Activated CD4-positive, alpha-beta T cell treated with anti-CD3 and anti-CD28 coated beads for 36 hours (primary cell): ENCODE measurements at places on chromosomes 16 and 17. TPM values are rescaled to one million over a fixed set of nuclear protein-coding genes. Genes with fewer than 3 reads are reported as not detected.

DNA sequence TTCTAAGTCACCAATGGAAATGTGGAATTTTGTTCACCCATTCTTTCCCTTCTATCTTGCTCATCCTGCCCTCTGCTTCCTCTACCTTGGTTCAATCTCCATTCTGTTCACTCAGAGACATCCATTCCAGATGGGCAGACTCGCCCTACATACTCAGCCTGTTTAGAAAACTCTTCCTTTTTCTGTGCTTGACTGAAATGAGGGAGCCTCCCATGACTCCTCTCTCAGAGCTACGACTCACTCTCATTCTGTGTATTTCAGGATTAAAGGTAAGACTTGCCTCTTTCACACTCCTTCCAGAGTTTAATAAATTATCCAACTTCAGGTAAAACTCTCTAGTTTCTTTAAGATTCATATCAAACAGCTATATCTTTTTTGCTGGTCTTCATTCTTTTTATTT is 182.8 kb downstream of the HS3ST3A1 start:
- no peak overlapping the region for H3K4me3 ChIP-seq
- no peak for DNase-seq
- no peaks in the 10 kb centered on the region for H3K4me1 ChIP-seq

DNA sequence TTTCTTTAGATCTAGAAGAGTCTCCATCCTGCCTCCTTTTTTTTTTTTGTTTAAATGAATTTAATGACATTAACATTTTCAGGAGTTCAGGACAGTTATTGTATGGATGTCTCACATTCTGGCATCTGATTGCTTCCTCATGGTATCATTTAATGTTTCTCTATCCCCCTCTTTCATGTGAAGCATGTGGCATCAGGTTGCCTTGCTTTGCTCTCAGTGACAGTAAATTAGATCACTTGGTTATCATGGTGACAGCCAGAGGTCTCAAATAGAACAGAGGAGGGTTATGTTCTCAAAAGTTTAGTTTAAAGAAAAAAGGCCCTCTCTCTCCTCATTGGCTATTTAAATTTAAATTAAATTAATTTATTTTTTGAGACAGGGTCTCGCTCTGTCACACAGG is 74.1 kb downstream of the WWP2 start:
- H3K4me1 ChIP-seq: peaks cover 7% of the 10 kb centered on the region
- H3K4me3 ChIP-seq: no peak overlapping the region
- no peak for DNase-seq
- no peaks in the 10 kb centered on the region for H3K27me3 ChIP-seq
- no peak overlapping the region for H3K27ac ChIP-seq
- H3K36me3 ChIP-seq: peaks cover 6% of the 10 kb centered on the region

GRCh38 chr16:22282254-22282892 is 14.8 kb upstream of the POLR3E start:
- H3K27ac ChIP-seq: no peak overlapping the region
- H3K4me1 ChIP-seq: no peaks in the 10 kb centered on the region
- H3K27me3 ChIP-seq: no peaks in the 10 kb centered on the region
- peaks cover 43% of the 10 kb centered on the region for H3K36me3 ChIP-seq
- H3K4me3 ChIP-seq: no peak overlapping the region

DNA sequence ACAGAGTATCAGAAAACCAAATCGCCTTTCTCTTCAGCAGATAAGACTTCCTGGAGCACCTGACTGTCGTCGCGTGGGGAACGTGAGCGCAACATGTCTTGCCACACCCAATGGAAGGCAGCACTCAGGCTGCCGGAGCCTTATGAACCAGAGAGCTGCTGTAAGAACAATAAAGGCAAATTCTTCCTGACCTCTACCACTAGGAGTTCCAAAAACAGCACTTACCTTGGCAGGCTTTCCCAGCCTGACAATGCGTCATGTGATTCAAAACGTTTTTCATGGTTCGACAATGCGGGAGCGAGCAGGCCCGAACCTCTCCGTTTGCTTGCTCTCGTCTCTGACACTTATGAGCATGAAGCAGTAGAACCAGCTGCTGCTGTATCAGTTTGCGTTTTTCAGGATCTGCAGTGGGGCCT is 75.8 kb upstream of the TRAP1 start:
- H3K4me3 ChIP-seq: no peak overlapping the region
- H3K27ac ChIP-seq: no peak overlapping the region
- DNase-seq: no peak
- peaks cover 39% of the 10 kb centered on the region for H3K36me3 ChIP-seq

DNA sequence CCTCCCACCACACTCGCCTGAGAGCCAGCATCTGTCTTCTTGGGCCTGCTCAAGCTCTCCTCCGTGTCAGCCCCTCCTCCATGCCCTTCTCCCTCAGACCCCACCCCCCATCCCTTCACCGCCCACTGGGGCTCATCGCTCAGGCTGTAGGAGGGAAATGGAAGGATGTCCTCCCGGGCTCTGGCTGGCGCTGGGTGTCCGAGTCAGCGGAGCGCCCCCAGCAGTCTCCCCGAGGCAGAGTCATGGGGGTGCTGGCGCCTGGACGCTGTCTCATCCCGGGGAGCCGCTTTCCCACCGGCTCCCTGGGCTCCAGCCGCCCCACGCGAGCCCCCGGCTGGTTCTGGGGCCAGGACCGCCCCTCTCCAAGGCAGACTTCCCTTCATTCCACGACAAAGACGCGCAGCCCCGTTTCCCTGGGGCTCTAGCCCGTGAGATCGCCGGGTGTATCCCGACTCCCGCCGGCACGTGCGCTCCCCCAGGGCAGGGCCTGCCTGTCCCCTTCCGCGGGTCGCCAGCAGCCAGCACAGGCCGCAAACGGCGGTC is 428 bp upstream of the ANTKMT start:
- H3K4me1 ChIP-seq: peaks cover 16% of the 10 kb centered on the region
- H3K27ac ChIP-seq: peak overlapping the region; percentile 78
- H3K36me3 ChIP-seq: no peaks in the 10 kb centered on the region
- DNase-seq: peak; percentile 78
- peak overlapping the region; percentile 76 for H3K4me3 ChIP-seq

Gene TLCD3A
- 13.8 TPM for total RNA-seq

- no peak overlapping the region for H3K27ac ChIP-seq
- no peaks in the 10 kb centered on the region for H3K27me3 ChIP-seq
- H3K4me3 ChIP-seq: no peak overlapping the region
- H3K4me1 ChIP-seq: peaks cover 28% of the 10 kb centered on the region
- peak; percentile 63 for DNase-seq
These were observed 17.6 kb downstream of the MAPK8IP3 start for GRCh38 chr16:1723450-1724147.

Gene RAD51C
- 85.4 TPM for total RNA-seq

Gene TP53TG3
- not detected for total RNA-seq

Gene CDRT15L2
- not detected for total RNA-seq

- H3K4me3 ChIP-seq: peak overlapping the region; percentile 51
- peak overlapping the region; percentile 99 for H3K27ac ChIP-seq
- peaks cover 68% of the 10 kb centered on the region for H3K4me1 ChIP-seq
These were observed 114.5 kb upstream of the CHMP6 start for GRCh38 chr17:80876950-80877728.

DNA sequence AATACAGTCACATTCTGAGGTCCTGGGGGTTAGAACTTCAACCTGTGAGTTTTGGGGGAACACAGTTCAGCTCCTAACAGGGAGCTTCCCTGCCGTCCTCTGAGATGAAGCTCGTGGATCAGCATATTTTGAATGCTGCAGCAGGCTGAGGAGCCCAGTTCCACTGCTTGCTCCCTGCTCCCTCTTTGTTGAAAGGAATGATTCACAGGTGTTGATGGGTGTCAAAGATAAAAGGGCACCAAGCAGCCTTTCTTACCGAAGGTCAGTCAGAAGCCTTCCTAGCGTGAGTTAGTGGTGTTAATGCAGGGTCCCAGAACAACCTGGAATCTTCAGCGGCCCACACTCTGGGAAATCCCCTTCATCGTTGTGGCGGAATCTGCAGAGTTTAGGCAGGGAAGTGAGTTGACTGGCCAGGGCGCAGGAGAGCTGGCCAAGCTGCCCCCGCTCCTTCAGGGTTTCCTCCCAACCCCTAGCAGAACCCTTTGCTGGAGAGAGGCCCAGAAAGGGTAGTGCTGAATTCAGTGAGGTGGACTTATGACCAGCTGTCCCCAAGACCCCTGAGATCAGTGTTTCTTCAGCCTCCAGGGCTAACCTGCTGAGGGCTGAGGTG is 114.8 kb downstream of the GNAO1 start:
- no peak for DNase-seq
- no peak overlapping the region for H3K27ac ChIP-seq
- H3K4me1 ChIP-seq: peaks cover 5% of the 10 kb centered on the region

GRCh38 chr17:78717431-78717980 is 64.6 kb downstream of the CYTH1 start:
- H3K27me3 ChIP-seq: no peaks in the 10 kb centered on the region
- H3K4me3 ChIP-seq: peak overlapping the region; percentile 43
- peaks cover 14% of the 10 kb centered on the region for H3K36me3 ChIP-seq
- no peak for DNase-seq
- peak overlapping the region; percentile 83 for H3K27ac ChIP-seq

- no peak overlapping the region for H3K27ac ChIP-seq
- DNase-seq: no peak
- no peak overlapping the region for H3K4me3 ChIP-seq
- H3K4me1 ChIP-seq: peaks cover 11% of the 10 kb centered on the region
- peaks cover 33% of the 10 kb centered on the region for H3K36me3 ChIP-seq
These were observed 344.5 kb downstream of the SEC14L1 start for GRCh38 chr17:77485089-77485833.

Gene SRCIN1
- total RNA-seq: 0.73 TPM

Gene PLA2G10
- total RNA-seq: not detected

- peaks cover 10% of the 10 kb centered on the region for H3K36me3 ChIP-seq
- no peaks in the 10 kb centered on the region for H3K27me3 ChIP-seq
- DNase-seq: no peak
- no peak overlapping the region for H3K4me3 ChIP-seq
These were observed 20.8 kb downstream of the UTS2R start for GRCh38 chr17:82392209-82392920.

- H3K27me3 ChIP-seq: peaks cover 6% of the 10 kb centered on the region
- no peak for DNase-seq
- H3K27ac ChIP-seq: no peak overlapping the region
These were observed 21.4 kb downstream of the MYBBP1A start for GRCh38 chr17:4533523-4534504.

DNA sequence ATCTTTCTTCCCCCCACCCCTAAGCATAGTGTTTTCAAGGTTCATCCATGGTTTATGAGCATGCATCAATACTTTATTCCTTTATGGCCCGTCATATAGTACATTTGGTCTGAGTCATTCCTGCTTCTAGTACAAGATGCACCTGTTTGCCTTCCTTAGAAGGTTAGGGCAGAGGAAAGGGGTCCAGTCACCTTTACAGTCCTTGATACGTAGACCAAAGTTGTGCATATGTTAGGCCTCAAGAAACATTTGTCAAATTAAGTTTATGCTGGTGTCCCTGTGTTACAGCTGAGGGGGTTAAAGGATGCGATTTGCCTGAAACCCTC is 1.4 kb downstream of the CYB5D2 start:
- H3K4me3 ChIP-seq: peak overlapping the region; percentile 97
- peaks cover 34% of the 10 kb centered on the region for H3K4me1 ChIP-seq
- H3K27me3 ChIP-seq: no peaks in the 10 kb centered on the region
- no peak for DNase-seq
- H3K36me3 ChIP-seq: peaks cover 4% of the 10 kb centered on the region

Gene TMC8
- total RNA-seq: 123 TPM

- no peak overlapping the region for H3K27ac ChIP-seq
- H3K27me3 ChIP-seq: peaks cover 64% of the 10 kb centered on the region
- no peaks in the 10 kb centered on the region for H3K36me3 ChIP-seq
These were observed 1.9 kb downstream of the CIITA start for GRCh38 chr16:10878644-10879501.

DNA sequence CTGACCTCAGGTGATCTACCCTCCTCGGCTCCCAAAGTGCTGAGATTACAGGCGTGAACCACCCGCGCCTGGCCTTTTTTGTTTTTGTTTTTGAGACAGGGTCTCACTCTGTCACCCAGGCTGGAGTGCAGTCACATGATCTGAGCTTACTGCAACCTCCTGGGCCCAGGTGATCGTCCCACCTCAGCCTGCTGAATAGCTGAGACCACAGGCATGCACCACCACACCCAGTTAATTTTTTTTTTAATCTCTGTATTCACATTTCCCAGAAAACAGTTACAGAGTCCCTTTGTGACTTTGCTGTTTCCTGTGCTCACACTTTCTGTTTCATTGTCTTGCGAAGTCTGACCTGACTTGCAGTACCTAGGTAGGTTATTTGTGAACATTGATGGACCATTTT is 2.7 kb downstream of the CLUAP1 start:
- peaks cover 30% of the 10 kb centered on the region for H3K36me3 ChIP-seq
- peak; percentile 77 for DNase-seq
- H3K4me1 ChIP-seq: peaks cover 62% of the 10 kb centered on the region
- peak overlapping the region; percentile 65 for H3K4me3 ChIP-seq
- H3K27ac ChIP-seq: peak overlapping the region; percentile 91

DNA sequence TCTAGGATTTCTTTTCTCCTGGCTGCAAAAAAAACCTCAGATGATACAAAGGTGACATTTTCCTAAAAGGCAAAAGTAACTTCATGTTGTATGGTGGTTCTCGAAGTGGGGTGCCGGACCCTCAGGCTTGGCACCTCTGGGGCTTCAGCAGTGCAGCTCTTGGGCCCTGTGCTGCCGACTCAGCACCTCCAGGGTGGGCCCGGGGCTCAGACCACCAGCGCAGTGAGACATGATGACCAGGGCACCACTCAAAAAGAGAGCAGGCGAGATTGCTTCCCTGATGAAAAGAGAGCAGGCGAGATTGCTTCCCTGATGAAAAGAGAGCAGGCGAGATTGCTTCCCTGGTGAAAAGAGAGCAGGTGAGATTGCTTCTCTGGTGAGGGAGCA is 98.7 kb upstream of the ZNF750 start:
- H3K36me3 ChIP-seq: peaks cover 49% of the 10 kb centered on the region
- H3K4me1 ChIP-seq: no peaks in the 10 kb centered on the region
- H3K27ac ChIP-seq: no peak overlapping the region
- H3K27me3 ChIP-seq: no peaks in the 10 kb centered on the region

Gene MYH13
- not detected for total RNA-seq

Gene OR1F1
- total RNA-seq: not detected

Gene GPR179
- 0.07 TPM for total RNA-seq

Gene SECTM1
- total RNA-seq: 9.0 TPM

Gene PPP1R1B
- total RNA-seq: not detected

DNA sequence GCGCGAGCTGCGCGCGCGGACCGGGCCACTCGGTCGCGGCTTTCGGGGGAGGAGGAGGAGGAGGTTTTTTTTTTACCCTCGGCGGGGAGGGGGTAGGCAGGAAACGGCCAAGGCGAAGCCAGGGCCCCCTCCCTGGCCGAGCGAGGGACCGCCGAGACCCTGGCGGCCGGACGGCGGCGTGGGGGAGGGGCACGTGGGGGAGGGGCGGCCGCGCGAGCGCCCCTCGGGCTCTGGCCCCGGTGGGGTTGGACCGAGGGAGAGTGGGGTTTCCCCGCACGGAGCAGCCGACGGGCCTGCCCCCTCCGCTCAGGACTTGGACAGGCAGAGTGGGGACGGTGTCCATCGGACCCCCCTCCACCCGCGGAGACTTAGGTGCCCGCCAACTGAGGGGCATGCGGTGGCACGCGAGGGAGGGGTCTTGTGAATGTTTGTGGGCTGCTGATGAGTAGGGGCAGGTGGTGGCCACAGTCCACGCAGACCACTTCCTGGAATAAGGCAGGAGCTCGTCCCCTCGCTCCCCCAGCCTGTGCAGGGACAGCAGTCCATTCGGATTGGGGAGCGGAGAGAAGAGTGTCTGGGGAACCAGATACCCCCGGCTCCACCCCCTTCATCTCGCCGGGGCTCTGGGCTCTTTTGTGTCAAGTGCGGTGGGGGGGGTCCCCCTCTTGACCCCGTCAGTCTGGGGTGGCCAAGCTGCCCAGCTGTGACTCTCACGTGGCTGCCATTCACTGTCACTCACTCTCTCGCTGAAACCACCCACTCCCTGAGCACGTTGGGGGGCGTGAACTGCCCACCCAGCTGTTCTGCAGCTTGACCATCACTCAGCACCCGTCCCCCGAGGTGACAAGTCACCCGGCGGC is 3.0 kb upstream of the CHD3 start:
- no peaks in the 10 kb centered on the region for H3K27me3 ChIP-seq
- H3K36me3 ChIP-seq: peaks cover 17% of the 10 kb centered on the region
- peak; percentile 63 for DNase-seq
- no peak overlapping the region for H3K4me3 ChIP-seq

Gene FAM171A2
- total RNA-seq: 0.18 TPM
